GM23248 (cell line): ENCODE measurements at places on chromosomes 16 and 17. TPM values are rescaled to one million over a fixed set of nuclear protein-coding genes. Genes with fewer than 3 reads are reported as not detected.

GRCh38 chr17:22506861-22507260 lies 814.5 kb downstream of the KCNJ18 start:
- H3K36me3 ChIP-seq: no peaks in the 10 kb centered on the region
- no peak overlapping the region for H3K4me3 ChIP-seq
- no peaks in the 10 kb centered on the region for H3K4me1 ChIP-seq
- DNase-seq: no peak
- no peak overlapping the region for H3K27ac ChIP-seq

Gene TP53TG3B
- total RNA-seq: not detected in 2 replicates

Gene CIAPIN1
- 35.7 TPM in 2 replicates for total RNA-seq

DNA sequence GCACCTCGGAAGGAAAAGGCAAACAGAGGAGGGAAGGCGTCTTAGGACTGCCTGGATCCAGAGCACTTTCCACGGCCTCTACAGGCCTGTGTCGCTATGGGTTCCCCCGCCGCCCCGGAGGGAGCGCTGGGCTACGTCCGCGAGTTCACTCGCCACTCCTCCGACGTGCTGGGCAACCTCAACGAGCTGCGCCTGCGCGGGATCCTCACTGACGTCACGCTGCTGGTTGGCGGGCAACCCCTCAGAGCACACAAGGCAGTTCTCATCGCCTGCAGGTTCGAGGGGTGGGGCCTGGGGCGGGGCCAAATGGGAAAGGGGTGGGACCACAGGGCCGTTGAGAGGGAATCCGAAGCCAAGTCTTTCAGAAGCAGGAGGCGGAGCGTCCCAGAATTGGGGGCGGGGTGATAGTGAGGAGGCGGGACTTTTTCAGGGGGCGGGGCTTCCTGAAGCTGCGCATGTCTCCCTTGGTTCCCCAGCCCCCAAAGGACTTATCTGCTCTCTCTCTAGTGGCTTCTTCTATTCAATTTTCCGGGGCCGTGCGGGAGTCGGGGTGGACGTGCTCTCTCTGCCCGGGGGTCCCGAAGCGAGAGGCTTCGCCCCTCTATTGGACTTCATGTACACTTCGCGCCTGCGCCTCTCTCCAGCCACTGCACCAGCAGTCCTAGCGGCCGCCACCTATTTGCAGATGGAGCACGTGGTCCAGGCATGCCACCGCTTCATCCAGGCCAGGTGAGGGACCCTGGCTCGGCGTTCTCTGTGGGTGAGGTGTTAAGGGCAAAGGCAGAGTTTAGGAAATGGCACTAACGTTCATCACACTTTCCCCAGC lies 939 bp downstream of the BCL6B start:
- no peaks in the 10 kb centered on the region for H3K36me3 ChIP-seq
- no peak overlapping the region for H3K27ac ChIP-seq
- peak; percentile 83 for DNase-seq
- H3K27me3 ChIP-seq: no peaks in the 10 kb centered on the region

- H3K4me1 ChIP-seq: 0 out of 2 replicates have a peak, but pooled peaks cover 4% of the 10 kb centered on the region
- peaks cover 11% of the 10 kb centered on the region; the same call in 1 of the 2 replicates for H3K36me3 ChIP-seq
- no peaks in the 10 kb centered on the region for H3K27me3 ChIP-seq
Observed at GRCh38 chr17:28324781-28325180, 5.8 kb downstream of the TMEM97 start.

Gene MGRN1
- total RNA-seq: 26.4 and 30.2 TPM in 2 replicates

GRCh38 chr17:1039511-1040215 lies 42.7 kb downstream of the TIMM22 start:
- H3K36me3 ChIP-seq: no peaks in the 10 kb centered on the region
- H3K27me3 ChIP-seq: no peaks in the 10 kb centered on the region
- no peak overlapping the region for H3K27ac ChIP-seq
- no peak for DNase-seq

Gene FOXF1
- total RNA-seq: 1.5 and 4.0 TPM in 2 replicates

DNA sequence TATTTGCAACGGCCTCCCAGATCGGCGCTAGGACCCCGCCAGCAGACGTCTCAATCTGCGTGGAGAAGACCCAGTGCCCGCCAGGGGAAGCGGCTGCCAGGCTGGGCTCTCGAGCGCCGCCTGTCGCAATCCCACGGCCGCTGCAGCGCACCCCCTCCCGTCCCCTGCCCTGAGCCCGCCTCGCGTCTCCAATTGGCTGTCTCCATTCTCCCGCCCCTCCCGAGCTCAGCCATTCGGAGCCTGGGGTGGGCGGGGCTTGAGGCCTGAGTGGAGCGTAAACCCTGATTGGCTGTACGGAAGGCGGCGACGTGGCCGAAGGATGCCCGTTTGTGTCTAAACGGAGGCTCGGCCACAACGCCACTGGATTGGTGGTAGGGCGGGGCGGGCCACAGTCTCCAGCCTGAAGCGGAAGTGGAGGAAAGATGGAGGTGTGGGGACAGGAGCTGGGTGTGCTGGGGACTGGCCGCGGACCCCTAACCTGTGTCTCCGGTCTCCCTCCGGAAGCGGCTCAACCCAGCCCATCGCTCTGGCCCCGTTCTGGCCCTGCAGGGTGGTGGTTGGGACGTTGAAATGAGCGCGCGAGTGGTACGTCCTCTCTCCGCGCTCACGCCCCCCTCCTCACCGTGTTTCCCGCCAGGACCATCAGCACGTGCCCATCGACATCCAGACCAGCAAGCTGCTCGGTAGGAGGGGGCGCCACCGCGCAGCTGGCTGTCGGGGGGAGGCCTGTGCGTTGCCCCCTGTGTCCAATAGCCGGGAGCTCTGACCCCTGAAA lies at the start of gene CDK5RAP3:
Gene CDK5RAP3 (plus strand): TSS at position 389 of the 775 bp plus-strand sequence. CDS start 34 bp downstream, at position 423.
- peak; percentile 100 for DNase-seq
- no peaks in the 10 kb centered on the region for H3K27me3 ChIP-seq
- H3K36me3 ChIP-seq: peaks cover 9% of the 10 kb centered on the region; the same call in 1 of the 2 replicates
- peak within 1 kb of the TSS; percentile 98 for H3K4me3 ChIP-seq
- H3K27ac ChIP-seq: peak within 1 kb of the TSS; percentile 61

Gene GNAO1
- total RNA-seq: under 0.01 TPM in 1 of 2 replicates, not detected in the other

Gene SMPD3
- total RNA-seq: 0.32 TPM in 1 of 2 replicates, not detected in the other

- no peaks in the 10 kb centered on the region for H3K36me3 ChIP-seq
- peaks cover 4% of the 10 kb centered on the region; the same call in 1 of the 2 replicates for H3K27me3 ChIP-seq
- H3K4me3 ChIP-seq: no peak overlapping the region
- no peak overlapping the region for H3K27ac ChIP-seq
Observed at GRCh38 chr16:66964049-66964448, 3.0 kb downstream of the CES3 start.

- H3K4me1 ChIP-seq: peaks cover 20% of the 10 kb centered on the region
- peak; percentile 28 for DNase-seq
- H3K36me3 ChIP-seq: no peaks in the 10 kb centered on the region; the same call in 1 of the 2 replicates
- no peak overlapping the region for H3K27ac ChIP-seq
- H3K4me3 ChIP-seq: no peak overlapping the region
- H3K27me3 ChIP-seq: no peaks in the 10 kb centered on the region
Observed at GRCh38 chr16:3454631-3455147, 11.2 kb downstream of the NAA60 start.

Gene MMD
- total RNA-seq: 6.6 and 8.3 TPM in 2 replicates

GRCh38 chr17:41002814-41003213 lies 3.1 kb upstream of the KRTAP3-2 start:
- peaks cover 9% of the 10 kb centered on the region; the same call in 1 of the 2 replicates for H3K4me1 ChIP-seq
- H3K4me3 ChIP-seq: no peak overlapping the region
- no peaks in the 10 kb centered on the region for H3K27me3 ChIP-seq
- H3K27ac ChIP-seq: no peak overlapping the region
- DNase-seq: peak; percentile 22

- H3K4me3 ChIP-seq: peak overlapping the region; percentile 29
- no peak for DNase-seq
- H3K27me3 ChIP-seq: no peaks in the 10 kb centered on the region
- no peaks in the 10 kb centered on the region for H3K36me3 ChIP-seq
Observed at GRCh38 chr17:64229815-64230728, 33.0 kb downstream of the TEX2 start.

DNA sequence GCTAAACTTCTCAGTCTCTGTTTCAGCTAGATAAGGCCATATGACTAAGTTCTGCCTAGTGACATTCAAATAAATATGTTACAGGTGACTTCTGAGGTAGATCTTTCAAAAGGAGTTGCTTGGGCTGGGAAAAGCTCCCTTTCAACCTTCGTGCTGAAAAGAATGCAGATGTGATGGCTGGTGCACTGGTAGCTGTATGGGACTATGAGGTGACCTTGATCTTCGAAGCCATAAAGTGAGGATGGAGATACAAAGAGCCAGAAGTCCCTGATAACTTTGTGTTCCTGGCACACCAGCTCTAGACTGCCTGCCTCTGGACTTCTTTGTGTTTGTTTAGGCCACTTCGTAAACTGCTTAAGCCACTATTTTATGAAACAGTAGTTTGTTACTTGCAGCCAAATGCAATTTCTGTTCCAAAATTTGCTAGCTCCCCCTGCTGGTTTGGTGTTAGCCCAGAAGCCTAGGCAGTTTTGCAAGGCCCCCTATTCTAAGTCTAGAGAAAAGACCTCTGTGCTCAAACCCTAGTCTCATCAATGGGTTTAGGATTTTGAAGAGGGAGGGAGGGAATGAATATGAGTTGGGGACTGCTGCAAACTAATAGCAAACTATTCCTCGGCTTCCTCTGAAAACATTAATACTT lies 23.3 kb upstream of the ERCC4 start:
- no peaks in the 10 kb centered on the region for H3K4me1 ChIP-seq
- H3K27me3 ChIP-seq: 0 out of 2 replicates have a peak, but pooled peaks cover 4% of the 10 kb centered on the region
- DNase-seq: no peak
- H3K4me3 ChIP-seq: no peak overlapping the region
- H3K36me3 ChIP-seq: no peaks in the 10 kb centered on the region

- peak overlapping the region; percentile 75 for H3K4me3 ChIP-seq
- H3K27ac ChIP-seq: peak overlapping the region; percentile 96
- no peaks in the 10 kb centered on the region for H3K36me3 ChIP-seq
- DNase-seq: peak; percentile 78
Observed at GRCh38 chr17:17681744-17682292, 560 bp downstream of the RAI1 start.

DNA sequence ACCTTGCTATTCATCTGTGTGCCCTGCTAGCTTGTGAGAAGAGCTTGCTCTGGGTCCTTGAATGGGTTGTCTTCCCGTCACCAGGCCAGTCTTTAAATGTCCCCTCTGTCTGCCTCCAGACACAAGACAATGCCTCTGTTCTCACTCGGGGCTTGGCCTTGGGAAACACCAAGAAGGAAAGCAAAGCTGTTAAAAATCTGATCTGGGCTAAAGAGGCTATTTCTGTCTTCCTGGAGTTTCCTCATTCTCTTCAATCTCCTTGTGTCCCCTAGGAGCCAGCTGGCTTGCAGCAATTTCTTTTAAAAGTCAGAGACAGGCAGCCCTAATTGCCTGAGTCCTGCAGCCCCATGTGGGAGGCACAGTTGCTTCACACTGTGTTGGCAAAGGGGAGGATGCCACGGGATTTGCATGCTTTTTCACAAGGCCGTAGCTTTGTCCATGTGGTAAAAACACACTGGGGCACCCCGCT lies 2.5 kb downstream of the DNAI2 start:
- H3K36me3 ChIP-seq: no peaks in the 10 kb centered on the region
- peaks cover 32% of the 10 kb centered on the region for H3K27me3 ChIP-seq
- DNase-seq: no peak
- no peak overlapping the region for H3K27ac ChIP-seq
- H3K4me1 ChIP-seq: no peaks in the 10 kb centered on the region
- H3K4me3 ChIP-seq: no peak overlapping the region

DNA sequence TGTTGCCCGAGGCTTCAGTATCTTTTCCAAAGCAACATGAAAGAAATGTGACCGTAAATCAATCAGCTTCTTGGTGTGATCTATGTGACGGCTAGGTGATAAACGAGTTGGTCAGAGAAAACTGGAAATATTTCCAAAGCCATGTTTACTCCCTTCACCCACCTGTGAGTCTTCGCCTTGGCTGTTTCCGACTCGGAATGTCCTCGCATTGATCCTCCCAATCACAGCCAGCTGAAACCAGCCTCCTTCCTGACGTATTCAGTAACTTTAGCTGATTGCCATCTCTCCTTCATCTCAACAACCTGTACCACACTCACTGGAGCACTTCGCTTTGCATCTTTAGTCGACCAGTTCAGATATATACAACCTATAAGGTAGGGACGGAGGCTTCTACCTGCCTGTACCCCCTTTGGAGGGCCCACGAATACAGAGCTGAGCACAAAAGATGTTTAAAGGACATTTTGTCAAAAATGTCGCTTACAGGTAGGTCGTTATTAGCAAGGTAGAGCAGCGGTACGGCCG lies 705 bp downstream of the KRABD2 start:
- peaks cover 39% of the 10 kb centered on the region for H3K36me3 ChIP-seq
- peak; percentile 59 for DNase-seq
- no peaks in the 10 kb centered on the region for H3K27me3 ChIP-seq
- H3K4me3 ChIP-seq: peak overlapping the region; percentile 80

- peak overlapping the region; percentile 81 for H3K4me3 ChIP-seq
- no peaks in the 10 kb centered on the region for H3K27me3 ChIP-seq
- H3K4me1 ChIP-seq: peaks cover 59% of the 10 kb centered on the region
- peak overlapping the region; percentile 86 for H3K27ac ChIP-seq
- H3K36me3 ChIP-seq: no peaks in the 10 kb centered on the region
Observed at GRCh38 chr16:86580063-86580790, 1.9 kb downstream of the FOXL1 start.

DNA sequence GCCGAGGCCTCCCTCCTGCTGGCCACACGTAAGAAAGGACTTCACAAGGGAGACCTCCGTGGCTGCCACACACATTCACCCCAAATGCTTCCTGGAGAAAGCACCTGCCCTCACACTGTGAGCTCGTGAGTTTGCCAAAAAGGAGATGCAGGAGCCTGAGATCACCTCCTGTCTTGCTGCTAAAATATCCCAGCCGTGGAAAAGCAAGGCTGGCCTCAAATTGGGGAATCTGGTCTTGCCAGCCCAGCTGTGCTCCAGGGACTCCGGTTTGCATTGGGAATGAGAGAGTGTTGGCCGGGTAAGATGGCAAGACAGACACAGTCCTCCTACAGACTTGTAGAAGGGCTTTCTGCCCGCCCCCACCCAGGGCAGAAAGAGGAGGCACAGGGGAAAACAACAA lies 13.8 kb downstream of the RBFOX3 start:
- no peak overlapping the region for H3K27ac ChIP-seq
- H3K36me3 ChIP-seq: no peaks in the 10 kb centered on the region
- DNase-seq: no peak

GRCh38 chr17:43532581-43532980 lies 13.6 kb downstream of the ETV4 start:
- no peak overlapping the region for H3K27ac ChIP-seq
- no peaks in the 10 kb centered on the region for H3K36me3 ChIP-seq
- H3K27me3 ChIP-seq: no peaks in the 10 kb centered on the region
- peaks cover 24% of the 10 kb centered on the region for H3K4me1 ChIP-seq
- no peak overlapping the region for H3K4me3 ChIP-seq
- DNase-seq: no peak

Gene PRKCB
- total RNA-seq: not detected in 2 replicates

Gene GP1BA
- total RNA-seq: not detected in 2 replicates

Gene TOB1
- 6.7 and 8.4 TPM in 2 replicates for total RNA-seq

Gene HBA2
- total RNA-seq: not detected in 2 replicates

- no peaks in the 10 kb centered on the region for H3K27me3 ChIP-seq
- DNase-seq: no peak
- H3K27ac ChIP-seq: no peak overlapping the region
- no peaks in the 10 kb centered on the region for H3K36me3 ChIP-seq
- no peaks in the 10 kb centered on the region for H3K4me1 ChIP-seq
Observed at GRCh38 chr16:12260647-12261262, 284.2 kb downstream of the SNX29 start.

GRCh38 chr17:7262192-7262934 lies at the start of gene CLDN7:
TSS of gene CLDN7 (minus strand) at chr17:7262478. CDS start at chr17:7262043, 435 bp downstream.
- DNase-seq: no peak
- H3K27me3 ChIP-seq: no peaks in the 10 kb centered on the region
- peak within 1 kb of the TSS; percentile 65 for H3K4me3 ChIP-seq
